ENCODE measurements at places on chromosomes 4 and X.

DNA sequence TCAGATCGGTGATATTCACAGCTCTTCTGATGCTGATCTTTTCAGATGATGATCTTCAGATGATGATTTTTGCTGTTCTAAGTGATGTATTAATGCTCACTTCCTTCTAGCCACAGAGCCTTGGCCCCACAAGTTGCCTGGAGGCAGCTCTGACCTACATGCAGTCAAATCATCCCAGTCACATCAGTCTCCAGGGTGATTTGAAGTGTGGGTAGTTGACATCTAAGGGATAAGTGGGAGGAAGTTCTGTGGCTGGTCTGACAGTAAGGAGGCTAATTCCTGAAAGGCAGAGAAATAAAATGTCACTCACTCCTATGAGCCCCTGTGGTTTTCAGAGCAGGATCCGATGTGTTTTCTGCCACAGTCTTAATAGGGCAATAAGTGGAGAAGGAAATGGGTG lies 79.8 kb upstream of the RPL34 start:
- DNase-seq, result no peak

GRCh38 chr4:72457158-72457557 lies 111.9 kb downstream of the ADAMTS3 start:
- DNase-seq, result no peak

- peak; percentile 69 for DNase-seq
Measured at GRCh38 chrX:135384161-135384836, 37.4 kb upstream of the SMIM10L2A start.

- no peak for DNase-seq
Measured at GRCh38 chr4:45033676-45034419, 307.5 kb upstream of the GNPDA2 start.

- no peak for DNase-seq
Measured at GRCh38 chrX:78747971-78748370, 451 bp downstream of the LPAR4 start.

GRCh38 chr4:173211838-173212237 lies 43.2 kb downstream of the GALNT7 start:
- DNase-seq, result no peak

DNA sequence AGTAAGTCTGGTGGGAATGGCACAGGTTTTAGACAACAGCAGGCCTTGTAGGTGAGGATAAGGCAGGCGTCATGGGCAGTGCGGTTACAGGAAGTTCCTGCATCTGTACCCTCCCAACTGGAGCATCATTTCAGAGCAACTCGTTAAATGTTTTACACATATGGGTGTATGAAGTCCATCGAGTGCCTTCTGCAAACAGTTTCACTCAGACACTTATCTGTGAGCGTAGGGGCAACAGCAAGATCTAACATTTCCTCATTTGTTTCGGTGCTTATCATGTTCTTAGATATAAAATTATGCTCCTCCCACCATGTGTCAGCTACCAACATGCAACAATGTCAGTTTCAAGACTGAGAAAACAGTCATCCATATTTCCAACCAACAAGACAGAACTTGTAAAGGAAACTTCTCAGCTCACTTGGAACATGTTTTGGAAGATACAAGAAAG lies 69.9 kb downstream of the ELOVL6 start:
- DNase-seq, result no peak

DNA sequence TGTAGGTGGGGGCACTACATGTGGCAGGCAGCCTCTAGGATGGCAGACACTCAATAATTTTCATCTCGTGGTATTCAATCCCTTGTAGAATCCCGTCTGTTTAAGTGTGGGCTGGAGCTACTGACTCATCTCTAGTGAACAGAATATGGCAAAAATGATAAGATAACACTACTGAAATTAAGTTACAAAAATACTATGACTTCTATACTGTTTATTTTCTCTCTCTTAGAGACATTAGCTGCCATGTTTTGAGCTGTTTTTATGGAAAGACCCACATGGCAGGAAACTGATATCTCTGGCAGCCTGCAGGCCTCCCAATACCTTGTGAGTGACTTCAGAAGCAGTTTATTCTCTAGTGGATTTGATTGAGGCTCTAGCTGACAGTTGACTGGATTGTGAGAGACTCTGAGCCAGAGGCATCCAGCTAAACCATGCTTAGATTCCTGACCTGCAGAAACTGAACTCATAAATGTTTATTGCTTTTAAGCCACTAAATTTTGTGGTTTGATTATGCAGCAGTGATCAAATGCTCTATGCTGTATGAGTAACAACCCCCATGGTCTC lies 298.8 kb upstream of the CTSO start:
- no peak for DNase-seq

GRCh38 chr4:73139245-73139644 lies 69.7 kb upstream of the COX18 start:
- no peak for DNase-seq

DNA sequence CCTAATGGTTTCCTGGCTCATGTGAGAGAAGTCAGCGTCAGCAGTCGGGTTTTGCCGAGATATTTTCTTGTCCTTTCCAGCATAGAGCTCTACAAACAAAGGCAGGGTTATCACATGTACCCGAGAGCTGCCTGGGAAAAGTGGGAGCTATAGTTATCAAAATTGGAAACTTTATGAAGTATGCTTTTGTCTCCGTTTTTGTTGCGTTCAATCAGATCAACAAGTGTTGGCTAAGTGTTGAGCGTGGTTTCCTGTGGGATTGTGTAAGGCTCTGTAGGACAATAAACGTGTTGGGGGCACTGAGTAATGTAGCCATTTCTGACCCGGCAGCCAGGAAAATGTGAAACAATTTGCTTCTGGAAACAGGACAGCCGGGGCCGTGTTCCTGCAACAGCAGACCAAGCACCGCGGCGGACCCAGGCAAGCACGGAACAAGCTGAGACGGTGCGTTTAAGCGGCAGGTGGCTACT lies at the start of gene BMX:
TSS of gene BMX (plus strand) at position 311 of the 470 bp plus-strand sequence. CDS start 7,547 bp downstream, outside the sequence.
- no peak for DNase-seq

DNA sequence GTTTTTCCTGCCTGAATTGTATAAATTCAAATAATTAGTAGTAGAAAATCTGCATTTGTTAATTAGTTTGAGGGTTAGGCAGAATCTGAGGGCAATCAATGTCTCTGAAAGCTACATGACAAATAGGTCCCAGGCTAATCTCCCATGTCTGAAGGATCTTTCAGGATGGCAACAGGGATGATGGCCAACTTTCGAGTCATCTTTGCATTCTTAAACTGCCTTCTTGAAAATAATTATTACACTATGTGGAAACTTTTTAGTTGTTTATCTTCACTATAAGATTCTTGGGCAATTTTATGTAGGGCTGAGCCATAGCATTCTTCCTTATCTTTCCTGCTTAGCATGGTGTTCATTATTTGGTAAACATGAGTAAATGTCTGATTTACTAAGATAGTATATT lies 490.3 kb upstream of the EPHA5 start:
- no peak for DNase-seq

DNA sequence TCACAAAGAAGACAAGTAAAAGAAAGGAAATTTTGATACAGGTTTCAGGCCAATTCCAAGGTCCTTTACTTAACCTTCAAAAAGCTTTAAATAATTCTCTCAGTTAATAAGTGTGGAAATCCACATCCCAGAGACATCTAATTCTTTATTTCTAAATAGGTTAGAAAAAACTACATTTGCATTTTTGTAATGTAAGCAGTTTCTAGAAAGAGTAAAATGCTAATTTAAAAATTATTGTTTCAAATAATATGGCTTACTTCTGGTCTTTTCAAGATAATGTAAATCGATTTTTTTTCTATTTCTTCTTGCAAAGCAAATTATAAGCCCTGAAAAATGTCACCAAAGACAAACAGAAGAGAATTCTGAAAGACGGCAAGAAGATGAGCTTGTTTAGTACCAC lies 180.4 kb upstream of the HHIP start:
- DNase-seq, result no peak

DNA sequence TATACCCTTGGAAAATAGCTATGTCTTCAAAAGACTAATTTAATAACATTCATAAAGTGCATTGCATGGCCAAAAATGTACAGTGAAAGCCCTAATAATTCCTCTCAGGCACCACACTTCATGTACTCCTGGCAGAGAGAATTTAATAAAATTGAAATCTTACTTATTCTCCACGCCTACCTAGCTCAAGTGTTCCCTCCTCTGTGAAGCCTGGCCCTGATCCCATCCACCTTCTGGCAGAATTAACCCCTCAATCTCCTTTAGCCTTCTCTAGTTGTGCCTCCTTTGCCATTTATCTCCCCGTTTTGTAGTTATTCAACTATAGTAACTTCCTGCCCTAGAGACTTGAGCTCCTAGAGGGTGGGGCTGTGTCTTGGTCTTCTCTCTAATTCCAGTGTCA lies 26.7 kb downstream of the ACE2 start:
- no peak for DNase-seq

DNA sequence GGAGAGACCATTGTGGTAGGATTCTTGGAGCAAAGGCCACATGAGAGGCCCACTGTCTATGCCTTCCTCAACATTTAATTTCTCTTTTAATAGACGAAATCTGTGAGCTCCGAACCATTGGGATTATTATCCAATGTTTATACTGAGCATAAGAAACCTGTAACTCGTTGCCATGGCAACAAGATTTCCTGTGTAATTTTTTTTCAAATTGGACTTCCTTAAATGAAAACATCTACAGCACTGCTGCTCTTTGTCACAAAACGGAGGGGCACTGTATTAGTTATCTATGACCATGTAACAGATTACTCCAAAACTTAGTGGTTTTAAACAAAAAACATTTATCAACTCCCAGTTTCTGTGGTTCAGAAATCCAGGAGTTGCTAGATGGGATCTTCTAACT lies 38.7 kb downstream of the PPP1R2C start:
- no peak for DNase-seq

DNA sequence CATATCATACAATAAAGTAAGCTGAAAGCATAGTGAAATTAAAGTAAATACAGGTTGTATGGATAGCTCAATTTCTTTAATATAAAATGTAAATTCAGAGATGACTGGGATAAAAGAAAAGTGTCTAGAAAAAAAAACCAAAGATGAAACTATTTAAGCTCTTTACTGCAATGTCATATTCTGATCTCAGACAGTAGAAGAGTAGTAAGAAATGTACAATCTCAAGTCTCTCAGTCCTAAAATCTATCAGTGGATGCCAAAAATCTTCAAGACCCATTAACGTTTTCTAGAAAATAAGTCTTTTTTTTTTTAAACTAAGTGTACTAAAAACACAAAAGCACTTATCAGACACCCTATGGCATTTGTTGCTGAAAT lies 13.8 kb downstream of the MGARP start:
- no peak for DNase-seq

DNA sequence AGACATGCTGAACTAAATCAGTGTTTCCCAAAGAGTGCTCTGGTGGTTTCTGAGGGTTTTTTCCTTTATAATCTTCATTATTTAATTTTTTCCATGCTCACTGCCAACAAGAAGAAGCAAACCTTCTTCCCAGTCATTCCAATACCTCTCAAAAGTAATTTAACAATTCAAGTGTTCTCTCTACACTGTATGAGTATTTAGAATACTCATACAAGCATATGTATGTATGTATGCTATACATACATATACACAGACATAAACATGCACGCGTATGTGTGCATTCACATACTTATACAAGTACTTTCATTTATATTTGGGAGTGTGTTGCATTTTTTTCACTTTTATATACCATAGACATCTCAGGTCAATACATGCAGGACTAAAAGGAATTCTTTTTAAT lies 54.3 kb upstream of the TXK start:
- no peak for DNase-seq

- no peak for DNase-seq
Measured at GRCh38 chrX:70478526-70479245, 34.1 kb downstream of the DLG3 start.

DNA sequence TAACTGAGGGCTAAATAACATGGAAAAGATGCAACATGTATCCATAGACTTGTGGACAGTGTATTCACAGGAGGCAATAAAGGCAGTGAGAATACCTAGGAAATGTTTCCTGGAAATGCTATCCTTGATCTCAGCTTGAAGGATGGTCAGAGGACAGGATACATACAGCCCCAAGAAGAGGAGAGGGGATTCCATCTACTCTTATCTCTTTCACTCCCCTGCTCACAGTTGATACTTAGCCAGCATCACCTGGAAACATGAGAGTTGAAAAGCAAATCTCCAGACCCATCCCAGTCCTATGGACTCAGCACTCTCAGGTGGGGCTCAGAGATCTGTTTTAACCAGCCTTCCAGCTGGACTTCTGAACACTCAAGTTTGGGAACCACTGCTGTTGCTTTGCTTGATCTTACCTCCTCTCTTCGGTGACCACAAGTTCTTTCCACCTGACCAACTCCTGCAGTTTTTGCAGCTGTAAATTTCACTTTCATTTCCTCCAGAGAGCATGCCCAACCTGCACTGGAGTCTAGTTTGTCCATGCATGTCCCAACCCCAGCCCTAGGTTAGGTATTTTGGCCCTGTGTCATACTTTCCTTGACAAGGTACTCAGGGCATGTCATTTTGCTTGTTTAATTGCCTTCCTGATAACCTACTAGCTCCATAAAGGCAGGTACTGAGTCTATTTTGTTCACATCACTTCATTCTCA lies 10.4 kb downstream of the RELL1 start:
- DNase-seq, result peak; percentile 52

- no peak for DNase-seq
Measured at GRCh38 chr4:150974252-150974640, 40.8 kb downstream of the LRBA start.

- DNase-seq, result no peak
Measured at GRCh38 chrX:123994730-123995129, 33.2 kb downstream of the STAG2 start.

DNA sequence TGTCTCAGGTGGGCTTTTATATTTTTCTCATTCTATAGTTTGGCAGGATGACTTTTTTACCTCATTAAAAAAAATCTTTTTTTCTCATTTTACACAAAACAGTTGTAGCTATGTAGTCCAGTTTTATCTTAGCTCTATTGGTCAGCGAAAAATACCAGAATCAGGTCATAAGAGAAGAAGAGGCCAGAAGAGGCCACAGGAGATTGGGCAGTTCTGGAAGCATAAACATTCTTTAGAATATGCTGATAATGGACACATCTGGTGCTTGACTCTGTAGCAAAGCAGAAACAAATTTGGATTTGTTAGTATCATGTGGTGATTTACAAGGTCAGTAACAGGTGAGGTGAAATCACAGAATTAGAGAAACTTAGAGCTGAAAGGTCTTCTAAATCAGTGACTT lies 66.6 kb upstream of the ARHGAP24 start:
- no peak for DNase-seq

DNA sequence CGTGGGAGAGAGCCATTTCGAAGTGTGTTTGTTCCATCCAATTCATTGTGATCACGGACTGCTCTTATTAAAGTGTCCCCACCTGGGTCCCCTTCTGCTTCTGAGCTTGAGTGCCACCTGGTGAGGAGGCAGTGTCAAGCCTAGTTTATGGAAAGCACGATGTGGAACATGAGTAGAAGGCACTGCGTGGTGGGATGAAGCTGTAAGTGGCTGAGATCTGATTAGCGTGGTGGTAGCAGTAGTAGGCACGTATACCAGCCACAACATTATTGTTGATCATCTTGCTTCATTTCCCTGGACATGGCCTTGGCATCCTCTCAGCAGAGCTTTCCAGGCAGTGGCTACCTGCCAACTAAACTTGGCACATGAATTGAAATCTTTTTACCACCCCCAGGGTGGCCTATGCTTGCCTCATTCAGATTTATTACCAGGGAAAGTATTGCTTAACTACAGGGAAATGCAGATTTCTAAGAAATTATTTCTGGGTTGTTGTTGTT lies 46.4 kb downstream of the GPAT3 start:
- DNase-seq, result no peak

- peak; percentile 49 for DNase-seq
Measured at GRCh38 chr4:55635741-55636655, at the start of gene NMU. TSS of gene NMU (minus strand) at chr4:55636298. CDS start at chr4:55636192, 106 bp downstream.
